ENCODE measurements at places on chromosomes 1 and 21.
A peak's percentile ranks its signal among the peaks of the same experiment; 100 is the strongest.

- no peak for DNase-seq
Observed at GRCh38 chr1:109383087-109383779, 14.5 kb downstream of the SORT1 start.

GRCh38 chr1:70970407-70970806 lies 77.2 kb downstream of the PTGER3 start:
- no peak for DNase-seq

DNA sequence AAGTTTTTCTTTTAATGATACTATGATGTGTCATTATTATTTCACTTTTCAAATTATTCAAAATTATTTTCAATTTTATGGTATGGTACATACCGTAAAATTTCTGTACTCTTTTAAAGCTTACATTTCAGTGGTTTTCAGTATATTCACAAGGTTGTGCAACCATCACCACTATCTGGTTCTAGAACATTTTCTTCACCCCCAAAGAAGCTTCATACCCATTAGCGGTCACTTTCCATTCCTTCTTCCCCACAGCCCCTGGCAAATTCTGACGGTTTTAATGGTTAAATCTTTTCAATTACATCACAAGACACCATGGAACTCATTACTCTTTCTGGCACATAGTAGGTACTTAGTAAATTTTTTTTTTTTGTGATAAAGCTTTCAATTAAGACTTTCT lies 22.8 kb upstream of the ATP5PO start:
- no peak for DNase-seq

GRCh38 chr21:35256468-35256988 lies 207.4 kb upstream of the RUNX1 start:
- DNase-seq: peak; percentile 6

- DNase-seq: no peak
Observed at GRCh38 chr21:36565540-36565939, 85.6 kb upstream of the CLDN14 start.

- DNase-seq: no peak
Observed at GRCh38 chr21:28731700-28732321, 260.9 kb downstream of the LTN1 start.

DNA sequence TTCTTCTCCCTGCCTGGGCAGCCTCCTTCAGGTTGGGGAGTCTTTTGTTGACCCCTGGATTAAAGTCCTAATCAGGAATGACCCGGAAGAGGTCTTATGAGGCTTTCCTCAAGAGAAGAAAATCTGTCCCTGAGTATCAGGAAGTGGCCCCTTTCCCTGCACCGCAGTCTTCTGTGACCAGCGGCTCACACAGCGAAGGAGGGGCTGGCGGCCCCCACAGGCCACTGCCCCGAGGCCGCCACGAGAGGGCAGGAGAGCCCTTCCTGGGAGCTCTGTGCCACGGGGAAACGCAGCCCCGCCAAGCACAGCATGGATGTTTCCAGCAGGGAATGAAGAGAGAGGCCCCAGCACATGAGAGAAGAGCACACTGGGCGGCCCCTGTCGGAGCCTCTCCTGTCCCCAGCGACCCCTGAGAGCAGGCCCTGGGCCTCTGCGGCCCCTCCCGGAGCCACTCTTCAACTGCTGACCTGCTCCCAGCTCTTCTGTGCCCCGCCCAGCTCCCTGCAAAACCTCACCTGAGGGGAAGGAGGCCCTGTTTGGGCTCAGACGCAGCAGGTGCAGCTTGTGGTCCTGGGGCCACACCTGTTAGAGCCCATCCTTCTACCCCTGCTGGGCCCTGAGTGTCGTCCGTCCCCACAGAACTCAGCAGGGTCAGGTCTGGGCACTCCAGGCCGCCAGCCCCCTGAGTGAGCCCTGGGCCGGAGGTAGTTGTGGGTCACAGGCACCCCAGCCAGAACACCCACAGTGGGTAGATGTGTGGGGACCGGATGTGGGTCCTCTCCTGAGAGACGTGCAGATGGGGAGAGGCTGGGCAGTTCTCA lies 4.9 kb upstream of the POFUT2 start:
- peak; percentile 73 for DNase-seq

GRCh38 chr1:116119876-116120275 lies 8.7 kb downstream of the MAB21L3 start:
- no peak for DNase-seq

DNA sequence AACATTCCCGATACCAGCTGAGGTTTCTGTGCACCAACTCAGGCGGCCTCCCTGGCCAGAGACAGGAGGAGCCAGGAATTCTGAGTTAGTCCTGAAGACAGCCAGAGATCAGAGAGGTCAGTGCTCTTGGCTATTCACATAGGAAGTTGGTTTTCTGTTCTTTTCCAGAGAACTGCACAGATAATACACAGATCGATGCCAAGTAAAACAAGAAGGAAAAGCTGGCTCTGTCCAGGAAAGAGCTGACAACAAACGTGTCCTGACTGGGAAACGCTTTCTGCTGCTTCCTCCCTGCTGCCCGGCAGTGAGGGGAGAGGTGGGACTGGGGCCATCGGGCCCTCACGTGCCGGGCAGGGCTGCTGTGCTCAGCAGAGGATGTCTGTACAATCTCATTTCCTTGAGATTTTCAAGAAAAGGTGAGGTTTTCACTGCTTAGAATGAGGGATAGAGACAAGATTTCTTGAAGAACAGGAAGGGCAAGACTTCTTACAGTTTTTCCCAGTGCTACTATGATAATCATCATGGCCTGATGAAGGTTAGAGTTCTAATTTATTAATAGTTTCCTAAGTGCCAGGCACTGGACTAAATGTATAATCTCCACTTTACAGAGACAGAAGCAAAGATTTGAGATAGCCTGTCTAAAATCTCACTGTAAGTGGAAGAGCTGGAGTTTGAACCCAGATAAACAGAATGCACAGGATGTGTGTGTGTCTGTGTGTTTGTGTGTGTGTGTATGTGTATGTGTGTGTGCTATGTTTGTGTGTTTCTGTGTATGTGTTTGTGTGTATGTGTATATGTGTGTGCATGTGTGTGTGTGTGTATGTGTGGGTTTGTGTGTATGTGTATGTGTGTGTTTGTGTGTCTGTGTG lies 211.0 kb upstream of the RAB4A start:
- DNase-seq: peak; percentile 24

GRCh38 chr1:24364605-24364974 lies 45.4 kb downstream of the GRHL3 start:
- no peak for DNase-seq

- DNase-seq: no peak
Observed at GRCh38 chr1:78153092-78153736, 107.4 kb downstream of the GIPC2 start.

DNA sequence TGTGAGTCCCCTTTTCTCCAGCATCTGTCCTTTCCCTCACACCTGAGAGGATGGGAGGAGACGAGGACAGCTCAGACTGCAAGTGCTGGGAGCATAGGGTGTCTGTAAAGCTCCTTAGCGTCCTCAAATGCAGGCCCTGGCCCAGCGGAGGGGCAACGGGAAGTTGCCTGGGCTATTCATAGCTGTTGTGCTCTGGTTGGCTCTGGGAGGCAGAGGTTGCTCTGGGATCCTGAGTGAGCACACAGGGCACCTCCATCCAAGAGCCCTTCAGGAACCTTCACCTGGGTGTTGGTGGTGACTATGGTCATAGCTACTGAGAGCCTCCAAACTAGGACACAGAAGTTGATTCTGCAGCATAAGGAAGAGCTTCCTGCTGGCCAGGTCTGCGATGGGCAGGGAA lies 2.6 kb downstream of the PADI1 start:
- DNase-seq: no peak

- DNase-seq: no peak
Observed at GRCh38 chr1:2186901-2187300, 7.7 kb downstream of the FAAP20 start.

- DNase-seq: no peak
Observed at GRCh38 chr1:20137055-20137454, 2.1 kb upstream of the PLA2G2F start.

DNA sequence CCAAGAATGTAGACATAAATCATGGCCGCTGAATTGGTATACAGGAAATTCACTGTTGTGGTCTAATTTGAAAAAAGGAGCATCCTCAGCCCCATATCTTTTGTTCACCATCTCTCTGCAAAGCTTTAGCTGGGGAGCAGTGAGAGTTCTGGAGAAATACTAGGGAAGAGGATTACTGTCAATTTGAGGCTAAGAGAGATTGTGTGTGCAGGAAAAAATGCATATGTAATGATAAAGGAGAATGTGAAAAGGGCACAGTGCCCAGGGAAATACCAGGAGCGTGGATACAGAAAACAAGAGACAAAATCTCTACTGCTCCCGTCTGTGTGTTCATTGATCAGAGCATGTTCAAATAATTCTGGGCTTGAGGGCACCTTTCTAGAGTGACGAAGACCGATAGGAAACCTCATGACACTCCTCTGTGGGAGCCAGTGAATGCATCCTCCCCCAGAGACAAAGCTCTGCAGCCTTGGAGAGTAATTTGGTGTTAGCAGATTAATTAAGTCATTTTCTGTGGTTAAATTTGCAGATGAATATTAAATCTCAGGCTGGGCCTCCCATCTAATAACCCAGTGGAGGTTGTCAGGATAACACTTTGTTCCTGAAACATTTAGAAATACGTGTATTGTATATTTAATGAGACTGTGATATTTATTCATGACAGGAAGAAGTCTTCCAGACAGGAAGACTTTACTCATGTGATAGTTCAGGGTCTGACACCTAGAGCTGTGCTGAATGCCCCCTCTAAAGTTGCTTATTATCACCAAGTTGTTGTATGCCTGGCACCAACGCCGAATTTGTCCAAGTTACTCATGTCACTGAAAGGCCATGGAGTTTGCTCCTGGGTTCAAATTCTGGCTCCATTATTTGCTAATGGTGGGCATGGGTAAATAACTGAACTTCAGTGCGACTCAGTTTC lies 287.3 kb upstream of the SGIP1 start:
- DNase-seq: no peak

DNA sequence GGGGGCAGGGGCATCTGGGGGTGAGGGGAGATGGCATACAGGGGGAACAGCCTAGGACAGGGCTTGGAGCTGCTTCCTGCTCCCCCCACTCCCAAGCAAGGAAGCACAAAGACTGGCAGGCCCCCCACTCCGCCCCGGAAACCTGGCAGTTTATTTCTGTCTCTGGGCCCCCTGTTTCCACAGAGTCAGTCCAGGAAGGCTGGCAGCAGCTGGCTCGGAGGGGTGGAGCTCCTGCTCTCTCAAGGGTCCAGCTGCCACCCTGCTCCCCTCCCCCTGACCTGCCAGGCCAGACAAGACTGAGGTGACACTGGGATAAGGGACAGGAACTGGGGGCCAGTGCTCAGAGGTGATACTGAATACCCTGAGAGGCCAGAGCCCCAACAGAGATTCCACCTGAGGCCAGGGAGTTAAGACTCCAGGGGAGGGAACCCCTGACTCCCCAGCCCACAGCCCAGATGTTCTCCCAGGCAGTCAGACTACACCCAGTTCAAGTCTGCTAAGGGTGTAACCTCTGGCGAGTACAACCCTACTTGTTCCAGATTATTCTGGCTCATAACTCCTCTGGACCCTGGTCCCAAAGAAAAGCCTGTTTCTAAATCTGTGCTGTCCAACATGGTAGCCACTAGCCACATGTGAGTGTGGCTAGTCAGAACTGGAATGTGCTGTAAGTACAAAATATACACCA lies 26.3 kb downstream of the AHDC1 start:
- no peak for DNase-seq

- no peak for DNase-seq
Observed at GRCh38 chr1:58352476-58353092, 193.9 kb downstream of the OMA1 start.

DNA sequence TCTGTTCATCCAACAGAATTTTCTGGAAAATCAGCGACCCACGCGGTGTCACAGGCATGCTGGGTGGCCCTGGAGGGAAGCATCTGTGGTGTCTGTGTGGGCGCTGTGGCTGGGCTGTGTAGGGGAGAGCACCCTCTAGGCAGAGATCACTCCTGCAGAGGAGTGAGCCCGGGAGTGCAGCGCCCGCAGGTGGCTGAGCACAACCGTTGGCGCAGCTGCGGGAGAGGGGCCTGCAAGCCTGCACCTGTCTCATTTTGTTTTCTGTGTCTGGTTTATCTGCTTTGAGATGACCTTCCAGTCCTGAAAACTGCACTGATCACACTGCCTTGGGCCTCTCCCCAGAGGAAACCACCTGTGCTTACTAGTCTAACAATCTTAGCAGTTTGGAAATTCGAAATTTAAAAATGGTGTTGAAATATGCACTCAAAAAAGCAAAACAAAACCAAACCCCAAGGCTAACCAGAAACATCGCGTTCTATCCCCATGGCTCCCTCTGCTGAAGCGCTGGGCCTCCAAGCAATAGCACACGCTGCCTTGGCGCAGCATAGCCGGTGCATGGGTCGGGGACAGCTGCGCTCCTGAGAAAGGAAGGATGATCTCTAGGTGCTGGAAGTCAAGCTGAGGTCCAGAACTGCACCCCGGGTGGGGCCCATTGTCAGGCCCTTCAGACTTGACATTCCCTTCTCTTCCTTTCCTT lies 4.8 kb downstream of the FAM3B start:
- DNase-seq: no peak

GRCh38 chr1:101081496-101082488 lies 56.2 kb upstream of the DPH5 start:
- peak; percentile 36 for DNase-seq

- no peak for DNase-seq
Observed at GRCh38 chr1:171595324-171595723, 26.7 kb upstream of the MYOCOS start.

- no peak for DNase-seq
Observed at GRCh38 chr1:183670169-183670568, 17.1 kb upstream of the APOBEC4 start.

DNA sequence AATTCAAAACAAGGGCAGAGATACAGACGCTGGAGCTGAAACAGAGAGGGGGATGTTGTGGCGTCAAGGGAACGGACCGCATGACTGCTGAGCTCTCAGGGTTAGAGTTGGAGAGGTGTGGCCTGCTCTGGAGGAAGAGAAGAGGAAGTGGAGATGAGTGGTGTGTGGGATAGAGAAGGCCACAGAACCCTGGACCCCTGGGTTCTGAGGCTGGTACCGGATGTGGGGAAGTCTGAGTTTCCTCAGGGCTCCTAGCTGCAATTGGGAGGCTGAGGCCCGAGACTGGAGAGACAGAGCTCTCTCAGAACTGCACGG lies 1.8 kb downstream of the BCAN start:
- DNase-seq: no peak

DNA sequence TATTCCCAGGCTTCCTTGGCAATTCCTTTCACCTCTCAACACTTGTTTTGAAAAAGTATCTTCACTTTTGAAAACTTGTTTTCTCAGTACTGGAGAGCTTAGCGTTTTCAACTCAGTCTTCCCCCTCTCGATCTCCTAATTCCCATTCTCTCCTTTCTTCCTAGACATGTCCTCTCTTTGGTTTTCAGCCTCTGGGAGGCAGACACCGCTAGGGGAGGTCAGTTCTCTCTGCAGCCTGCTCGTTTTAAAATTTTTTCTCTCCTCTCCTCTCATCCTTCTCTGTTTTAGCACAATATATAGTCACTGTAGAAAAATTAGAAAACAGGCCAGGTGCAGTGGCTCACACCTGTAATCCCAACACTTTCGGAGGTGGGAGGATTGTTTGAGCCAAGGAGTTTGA lies 12.6 kb upstream of the RHEX start:
- no peak for DNase-seq

All from putamen (tissue), 1 donor.